Activated CD4-positive, alpha-beta T cell treated with anti-CD3 and anti-CD28 coated beads, Interleukin-2, amount 10 ng/mL, durations not matched to agents 24 days and 14 days (primary cell): ENCODE measurements at places on chromosomes 3 and 15. TPM values are rescaled to one million over a fixed set of nuclear protein-coding genes. Genes with fewer than 3 reads are reported as not detected.

Gene CATSPER2
- 8.9 and 10.0 TPM in 2 replicates for total RNA-seq

DNA sequence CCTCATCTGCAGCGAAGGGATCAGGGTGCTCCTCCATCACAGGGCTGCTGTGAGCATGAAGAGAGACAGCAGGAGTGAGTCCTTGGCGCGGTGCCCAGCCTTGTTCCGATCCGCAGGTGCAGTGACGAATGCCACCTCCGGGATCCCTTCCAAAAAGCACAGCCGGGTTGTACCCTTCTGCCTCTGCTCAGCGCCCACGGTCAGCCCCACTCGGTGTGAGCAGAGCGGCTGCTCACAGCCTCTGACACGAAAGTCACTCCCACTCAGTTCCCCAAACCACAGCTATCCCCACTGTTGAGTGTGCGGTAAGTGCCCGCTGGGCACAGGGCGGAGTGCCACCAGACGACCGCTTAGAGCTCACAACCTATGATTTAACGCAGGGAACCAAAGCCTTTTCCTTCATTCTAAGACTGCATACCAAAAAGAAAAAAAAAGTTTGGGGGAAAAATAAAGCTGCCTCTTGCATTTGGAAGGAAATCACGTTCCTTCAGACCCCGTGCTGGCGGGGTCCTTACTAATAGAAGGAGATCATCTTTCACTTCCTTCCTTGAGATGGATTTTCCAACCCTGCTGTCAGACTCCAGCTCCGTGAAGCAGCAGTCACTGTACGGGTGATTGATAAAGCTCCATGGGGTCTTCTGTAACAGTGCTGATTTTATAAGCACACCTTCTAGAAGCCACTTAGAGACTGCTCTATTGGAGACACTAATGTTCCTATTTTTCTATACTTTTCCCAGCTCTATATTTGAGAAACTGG is 34.7 kb upstream of the TUBGCP5 start:
- DNase-seq: no peak

Gene CPNE9
- total RNA-seq: 0.17 TPM in 1 of 2 replicates, not detected in the other

GRCh38 chr3:128878556-128879124 is 780 bp upstream of the ACAD9 start:
- DNase-seq: peak; percentile 78

Gene TRIM42
- total RNA-seq: not detected in 2 replicates

Gene STIMATE
- 13.8 and 18.6 TPM in 2 replicates for total RNA-seq

GRCh38 chr3:25324954-25325655 is 103.0 kb upstream of the RARB start:
- DNase-seq: no peak

DNA sequence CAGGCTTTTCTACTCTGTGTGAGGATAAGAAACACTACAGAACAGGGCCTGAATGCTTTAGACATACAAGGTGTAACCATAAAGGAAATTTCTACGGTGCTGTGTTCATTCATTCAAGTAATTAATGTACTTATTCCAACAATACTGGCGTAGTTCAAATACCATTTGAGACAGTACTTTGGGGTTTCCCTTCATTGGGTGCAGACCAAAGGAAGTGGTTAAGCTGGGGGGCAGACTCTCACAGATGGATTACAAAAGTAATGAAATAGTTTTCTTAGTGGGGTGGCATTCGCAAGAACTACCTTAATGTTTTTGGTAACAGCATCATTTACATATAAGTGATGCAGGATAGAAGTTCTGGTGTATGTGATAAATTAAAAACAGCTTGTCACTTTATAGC is 65.9 kb downstream of the BTD start:
- DNase-seq: peak; percentile 79

- no peak for DNase-seq
Measured at GRCh38 chr3:187709155-187709554, 6.8 kb upstream of the RTP2 start.

Gene HTR3E
- total RNA-seq: not detected in 2 replicates

DNA sequence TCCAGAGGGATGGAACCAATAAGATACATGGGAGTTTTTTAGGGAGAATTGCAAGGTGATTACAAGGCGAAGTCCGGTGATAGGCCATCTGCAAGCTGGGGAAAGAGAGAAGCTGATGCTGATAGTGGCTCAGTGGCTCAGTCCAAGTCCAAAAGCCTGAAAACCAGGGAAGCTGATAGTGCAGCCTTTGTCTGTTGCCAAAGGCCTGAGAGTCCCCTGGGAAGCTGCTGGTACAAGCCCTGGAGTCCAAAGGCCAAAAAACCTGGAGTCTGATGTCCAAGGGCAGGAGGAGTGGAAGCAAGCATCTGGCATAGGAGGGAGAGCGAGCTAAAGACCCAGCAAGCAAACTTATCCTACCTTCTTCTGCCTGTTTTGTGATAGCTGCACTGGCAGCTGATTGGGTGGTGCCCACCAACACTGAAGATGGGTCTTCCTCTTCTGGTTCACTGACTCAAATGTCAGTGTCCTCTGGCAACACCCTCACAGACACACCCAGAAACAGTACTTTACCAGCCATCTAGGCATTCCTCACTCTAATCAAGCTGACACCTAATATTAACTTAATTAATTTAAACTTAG is 16.7 kb downstream of the TFG start:
- DNase-seq: no peak
